ENCODE measurements at places on chromosomes 12 and 14.

DNA sequence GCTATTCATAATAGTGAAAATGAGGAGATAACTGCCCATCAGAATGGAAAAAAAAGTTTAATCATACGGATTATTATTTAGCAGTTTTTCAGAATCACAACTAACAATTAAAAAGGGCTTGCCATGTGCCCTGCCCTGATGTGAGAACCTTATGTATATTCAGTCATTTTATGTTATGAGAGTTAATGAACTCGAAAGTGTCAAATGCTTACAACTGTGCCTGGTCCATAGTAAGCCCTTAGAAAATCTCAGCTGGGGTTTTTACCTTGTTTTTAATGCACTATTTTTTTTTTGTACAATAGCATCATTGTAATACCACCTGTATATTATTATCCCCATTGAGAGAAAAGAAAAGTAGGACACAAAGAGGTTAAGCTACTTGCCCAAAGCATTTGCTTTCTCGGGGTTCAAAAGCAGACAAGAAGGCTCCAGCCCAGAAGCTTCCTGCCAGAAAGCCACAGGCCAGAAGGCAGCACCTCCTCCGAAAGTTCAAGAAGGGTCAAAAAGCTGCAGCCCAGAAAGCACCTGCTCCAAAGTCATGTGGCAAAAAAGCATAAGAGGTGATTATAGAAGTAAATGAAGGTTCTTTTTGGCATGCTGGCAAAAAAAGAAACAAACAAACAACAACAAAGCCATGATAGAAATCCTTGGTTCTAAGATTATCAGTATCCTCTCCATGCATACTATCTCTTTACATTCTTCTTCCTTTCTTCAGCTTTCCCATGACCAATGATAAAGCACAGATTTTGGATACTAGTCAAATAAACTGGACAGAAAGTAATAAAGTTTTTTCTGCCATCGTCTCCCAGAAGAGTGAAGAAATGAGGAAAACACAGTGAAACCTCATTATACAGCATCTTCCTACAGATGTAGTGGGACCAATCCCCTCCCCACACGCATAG lies 59.1 kb upstream of the NAP1L1 start:
- no peak for DNase-seq

- DNase-seq: no peak
Measured at GRCh38 chr12:104535369-104535768, 78.6 kb downstream of the CHST11 start.

DNA sequence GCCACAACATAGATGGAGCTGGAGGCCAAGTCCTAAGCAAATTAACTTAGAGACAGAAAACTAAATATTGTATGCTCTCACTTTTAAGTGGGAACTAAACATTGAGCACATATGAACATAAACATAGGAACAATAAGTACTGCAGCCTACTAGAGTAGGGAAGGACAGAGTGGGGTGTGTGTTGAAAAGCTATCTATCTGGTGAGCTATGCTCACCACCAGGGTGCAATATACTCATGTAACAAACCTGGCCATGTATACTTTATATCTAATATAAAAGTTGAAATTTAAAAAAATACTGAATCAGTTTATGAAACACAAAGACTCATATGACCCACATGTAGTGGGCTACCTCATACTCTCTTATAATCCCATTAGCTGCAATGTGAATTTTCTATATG lies 1305.0 kb downstream of the LRFN5 start:
- no peak for DNase-seq

GRCh38 chr14:65072937-65073336 lies 29.4 kb downstream of the MAX start:
- no peak for DNase-seq

DNA sequence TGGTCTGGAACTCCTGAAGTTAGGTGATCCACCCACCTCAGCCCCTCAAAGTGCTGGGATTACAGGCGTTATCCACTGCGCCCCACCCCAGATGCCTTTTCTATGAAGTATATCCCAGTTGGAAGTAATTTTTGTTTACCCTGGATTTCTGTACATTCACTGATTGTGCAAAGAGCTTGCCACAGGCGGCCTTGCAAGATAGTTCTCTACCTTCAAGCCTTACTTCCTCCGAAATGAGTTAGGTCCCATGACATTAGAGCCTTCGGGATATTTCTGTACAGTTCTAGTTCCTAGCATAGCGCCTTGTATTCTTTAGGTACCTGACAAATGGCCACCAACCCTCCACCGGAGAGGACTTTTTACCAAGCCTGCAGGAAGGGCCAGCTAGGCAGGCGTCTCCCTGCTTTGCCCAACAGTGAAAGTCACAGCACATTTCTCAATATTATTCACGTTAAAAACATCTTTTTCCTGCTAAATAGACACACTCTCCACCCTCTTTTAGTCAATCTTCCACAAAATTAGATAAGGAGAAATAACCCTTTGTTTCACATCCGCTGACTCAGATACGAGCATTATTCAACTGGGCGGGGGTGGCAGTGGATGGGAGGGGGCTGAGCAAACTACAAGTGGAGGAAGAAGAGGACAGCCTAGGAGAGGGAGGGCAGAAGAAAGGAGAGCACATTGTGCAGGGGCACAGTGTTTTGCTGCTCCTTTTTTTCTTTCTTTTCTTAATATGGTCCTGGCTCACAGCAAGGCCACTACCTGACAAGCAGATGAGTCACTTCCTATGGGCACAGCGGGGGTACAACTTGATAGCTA lies 40.0 kb upstream of the CAPRIN2 start:
- DNase-seq: peak; percentile 91

DNA sequence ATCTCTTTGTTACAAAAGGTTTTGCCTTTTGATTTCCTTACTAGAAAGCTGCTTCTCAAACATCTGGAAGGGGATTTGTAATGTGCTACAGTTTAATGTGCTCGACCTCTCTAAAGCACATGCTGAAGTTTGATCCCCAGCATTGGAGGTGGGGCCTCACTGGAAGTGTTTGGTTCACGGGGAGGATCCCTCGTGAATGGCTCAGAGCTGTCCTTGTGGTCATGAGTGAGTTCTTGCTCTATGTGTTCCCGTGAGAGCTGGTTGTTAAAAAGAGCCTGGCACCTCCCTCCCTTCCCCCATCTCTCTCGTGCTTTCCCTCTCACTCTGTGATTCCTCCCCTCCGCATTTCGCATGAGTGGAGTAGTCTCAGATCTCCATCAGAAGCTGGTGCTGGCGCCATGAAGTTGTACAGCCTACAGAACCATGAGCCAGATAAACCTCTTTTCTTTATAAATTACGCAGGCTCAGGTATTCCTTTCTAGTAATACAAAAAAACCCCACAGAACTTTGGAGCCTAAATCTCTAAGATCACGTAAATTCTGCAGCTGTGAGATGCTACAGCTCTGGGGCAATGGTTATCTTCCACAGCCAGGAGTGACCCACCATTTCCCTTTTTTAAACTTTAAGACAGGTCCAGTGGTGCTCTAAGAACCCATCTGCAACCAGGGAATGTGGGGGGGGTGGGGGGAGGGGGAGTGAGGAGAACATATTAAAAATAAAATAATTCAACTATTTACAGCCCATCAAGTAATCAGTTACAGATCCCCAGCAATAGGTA lies 214.4 kb downstream of the FOXN3 start:
- DNase-seq: no peak

DNA sequence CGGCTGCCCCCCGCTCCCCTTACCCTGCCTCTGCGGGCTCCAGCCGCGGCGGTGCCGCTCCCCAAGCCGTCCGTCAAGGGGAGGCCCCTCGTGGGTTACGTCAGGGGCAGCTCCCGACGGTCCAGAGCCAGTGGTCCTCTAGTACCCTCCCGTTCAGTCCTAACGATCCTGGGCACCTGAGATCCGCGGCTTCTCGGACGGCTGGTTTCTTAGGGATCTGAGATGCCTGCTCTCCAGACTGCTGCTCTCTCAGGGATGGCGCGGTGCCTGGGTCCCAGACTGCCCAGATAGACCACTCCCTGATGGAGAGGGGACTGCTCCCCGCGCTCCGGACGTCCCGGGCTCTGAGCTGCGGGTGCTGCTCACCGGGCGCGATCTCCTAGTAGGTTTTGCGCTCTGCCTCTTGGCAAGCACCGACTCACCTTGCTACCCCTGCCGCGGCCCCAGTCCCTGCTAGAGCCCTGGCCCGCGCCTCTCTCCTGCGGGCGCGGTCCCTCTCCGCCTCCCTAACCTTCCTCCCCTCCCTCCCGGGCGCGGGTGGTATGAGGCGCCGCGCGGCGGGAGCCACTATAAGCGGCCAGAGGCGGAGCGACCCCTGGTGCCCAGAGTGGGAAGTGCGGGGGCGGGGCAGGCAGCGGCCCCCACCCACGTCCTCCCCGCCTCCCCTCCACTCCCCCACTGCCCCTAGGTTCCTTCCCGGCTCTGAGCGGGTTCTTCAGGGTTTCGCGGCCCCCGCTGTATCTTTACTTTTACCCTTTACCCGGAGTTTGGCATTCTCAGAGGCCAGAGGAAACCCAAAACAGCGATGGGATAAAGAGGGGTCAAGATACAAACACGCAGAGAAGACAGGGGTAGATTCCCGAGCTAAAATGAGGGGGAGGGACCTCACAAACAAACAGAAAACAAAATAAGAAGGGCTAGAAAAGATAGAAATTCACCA lies at the start of gene C1QL4:
Gene C1QL4, minus strand, starts transcription at position 544 of the 940 bp plus-strand sequence. CDS start 711 bp downstream, outside the sequence.
- DNase-seq: no peak

- DNase-seq: no peak
Measured at GRCh38 chr12:124874988-124875802, 11.5 kb upstream of the SCARB1 start.

DNA sequence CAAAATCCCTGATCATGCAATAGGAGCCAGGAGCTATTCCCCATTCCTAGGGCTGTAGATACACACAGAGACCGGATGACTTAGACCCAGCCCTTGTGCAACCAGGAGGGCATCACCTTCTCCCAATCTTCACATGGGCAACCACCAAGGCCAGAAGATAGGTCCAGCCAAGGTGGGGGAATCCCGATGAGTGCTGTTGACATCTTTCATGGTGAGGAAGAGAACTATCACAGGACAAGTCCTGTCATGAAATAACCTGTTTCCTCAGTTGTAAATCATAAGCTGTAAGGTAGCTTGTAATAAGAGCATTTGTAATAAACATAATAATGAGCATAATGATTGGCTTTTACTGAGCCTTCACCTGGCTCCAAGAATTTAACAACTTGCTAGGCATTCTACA lies 89.5 kb downstream of the GCH1 start:
- DNase-seq: no peak

GRCh38 chr12:97921979-97922722 lies 459.5 kb downstream of the RMST start:
- peak; percentile 69 for DNase-seq

DNA sequence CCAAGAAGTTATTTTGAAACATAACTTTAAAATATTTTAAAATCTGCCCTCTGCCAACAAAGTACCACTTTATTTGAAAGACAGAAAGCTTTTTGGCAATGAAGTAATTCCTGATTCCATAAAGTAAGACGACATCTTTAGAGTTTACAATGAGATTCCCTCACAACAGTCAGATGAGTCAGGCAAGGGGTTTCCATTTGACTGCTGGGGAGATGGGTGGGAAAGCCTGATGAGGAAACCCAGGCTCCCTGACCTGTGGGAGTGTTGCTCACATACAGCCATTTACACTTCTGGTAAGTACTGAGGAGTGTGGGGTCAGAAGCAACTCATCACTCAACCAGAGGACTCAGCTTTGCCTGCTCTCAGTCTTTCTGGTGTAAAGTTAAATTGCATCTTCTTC lies 10.2 kb downstream of the KITLG start:
- no peak for DNase-seq

DNA sequence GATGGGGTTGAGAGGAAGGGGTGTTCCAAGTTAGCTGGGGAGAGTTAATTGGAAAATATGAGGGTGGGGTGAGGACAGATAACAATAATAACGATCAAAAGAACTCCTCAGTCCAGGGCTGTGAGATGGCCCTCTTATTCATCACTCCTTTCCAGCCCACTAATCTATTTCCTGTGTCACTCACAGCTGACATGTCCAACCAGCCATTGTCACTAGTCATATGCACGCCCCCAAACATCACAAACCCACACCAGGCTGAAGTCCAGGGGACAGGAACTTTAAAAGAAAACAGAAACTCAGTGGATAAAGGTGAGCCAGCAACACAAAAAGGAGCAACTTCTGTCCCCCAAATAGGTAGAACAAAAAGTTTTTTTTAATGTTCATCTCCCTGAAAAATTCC lies 911 bp downstream of the CALCOCO1 start:
- peak; percentile 47 for DNase-seq

DNA sequence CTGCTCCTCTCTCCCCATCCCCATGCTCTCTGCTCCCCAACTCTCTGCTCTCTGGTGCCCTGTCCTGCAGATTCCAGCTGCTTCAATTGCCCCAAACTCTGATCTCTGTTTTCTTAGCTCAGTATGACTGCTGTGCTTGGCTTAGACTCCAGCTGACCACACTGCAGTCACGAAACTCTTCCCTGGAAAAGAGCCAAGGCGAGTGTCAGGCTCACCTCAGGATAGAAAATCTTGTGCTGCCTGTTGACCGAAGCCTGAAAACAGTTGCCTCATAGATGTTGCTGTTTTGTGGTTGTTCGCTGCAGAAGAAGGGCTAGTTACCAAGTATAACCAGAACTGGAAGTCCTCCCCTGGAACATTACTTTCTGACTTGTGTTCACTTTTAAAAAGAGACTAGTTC lies 6.7 kb upstream of the STON2 start:
- no peak for DNase-seq

DNA sequence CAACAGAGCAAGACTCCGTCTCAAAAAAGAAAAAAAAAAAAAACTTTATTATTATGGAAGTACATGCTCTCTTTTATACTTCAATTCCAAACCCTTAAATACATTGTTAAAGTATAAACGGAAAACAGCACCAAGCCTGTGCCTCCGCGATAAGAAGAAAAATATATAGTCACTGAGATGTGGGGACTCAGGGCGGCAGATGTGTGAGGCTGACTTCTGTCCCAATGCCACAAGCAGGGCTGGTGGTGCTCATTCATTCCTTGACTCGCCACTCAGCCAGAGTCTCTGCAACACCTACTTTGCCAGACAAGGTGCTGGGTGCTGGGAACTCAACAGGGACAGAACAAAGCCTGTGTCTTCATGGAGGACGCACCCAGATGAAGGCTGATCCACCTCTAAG lies 13.8 kb downstream of the LGMN start:
- DNase-seq: no peak

GRCh38 chr12:14244876-14245669 lies 120.4 kb upstream of the ATF7IP start:
- DNase-seq: no peak

DNA sequence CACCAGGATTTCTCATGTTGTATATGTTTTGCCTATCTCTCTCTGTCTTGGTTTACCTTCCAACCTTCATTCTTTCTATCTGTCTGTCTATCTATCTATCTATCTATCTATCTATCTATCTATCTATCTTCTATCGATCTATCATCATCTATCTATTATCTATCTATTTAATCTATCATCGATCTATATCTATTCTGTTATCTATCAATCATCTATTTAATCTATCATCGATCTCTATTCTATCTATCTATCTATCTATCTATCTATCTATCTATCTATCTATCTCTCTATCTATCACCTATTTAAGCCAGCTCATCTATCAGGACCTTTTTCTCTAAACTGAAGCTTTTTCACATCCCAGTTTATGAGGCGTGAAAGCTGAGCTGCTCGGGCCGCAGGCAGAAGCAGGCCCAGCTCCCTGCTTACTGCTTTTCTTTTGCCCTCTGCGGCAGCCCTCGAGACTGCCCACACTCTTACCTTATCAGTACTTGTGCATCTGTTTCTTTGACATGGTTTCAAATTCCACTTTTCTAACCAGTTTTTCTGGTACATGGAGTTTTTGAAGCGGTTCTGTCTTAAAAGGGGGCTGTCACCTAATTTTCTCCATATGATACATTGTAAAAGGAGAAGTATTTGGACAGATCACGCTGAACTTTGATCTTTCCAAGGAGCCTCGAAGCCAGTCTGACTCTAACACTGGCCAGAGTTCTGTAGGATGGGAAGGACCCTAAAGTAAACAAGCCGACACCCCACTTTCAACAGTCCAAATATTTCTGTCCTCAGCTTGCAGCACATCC lies 44.4 kb upstream of the GSG1 start:
- no peak for DNase-seq

Measured in kidney capillary endothelial cell (primary cell).